HT-29 (cell line): ENCODE measurements at places on chromosomes 16 and 17. TPM values are rescaled to one million over a fixed set of nuclear protein-coding genes. Genes with fewer than 3 reads are reported as not detected.

CCL4 gene
- total RNA-seq = not detected in 2 replicates

KRTAP4-9 gene
- total RNA-seq = not detected in 2 replicates

CFAP119 gene
- total RNA-seq = 13.5 and 23.4 TPM in 2 replicates

ABCC11 gene
- total RNA-seq = not detected in 2 replicates

KRTAP4-4 gene
- not detected in 2 replicates for total RNA-seq

SYNGR2 gene
- 225 and 231 TPM in 2 replicates for total RNA-seq

CDRT15 gene
- total RNA-seq = not detected in 2 replicates

TRIM65 gene
- total RNA-seq = 20.2 and 29.2 TPM in 2 replicates

KRTAP4-3 gene
- total RNA-seq = not detected in 2 replicates

CD300LB gene
- not detected in 2 replicates for total RNA-seq

DHRS7C gene
- total RNA-seq = not detected in 2 replicates

NUPR1 gene
- total RNA-seq = 0.34 and 0.56 TPM in 2 replicates

TBC1D3I gene
- total RNA-seq = 0.10 and 0.42 TPM in 2 replicates

PITPNM3 gene
- 3.6 and 4.0 TPM in 2 replicates for total RNA-seq

PLA2G10 gene
- total RNA-seq = 0.33 TPM in 1 of 2 replicates, not detected in the other

STH gene
- total RNA-seq = not detected in 2 replicates

GSG1L gene
- not detected in 2 replicates for total RNA-seq

FOXL1 gene
- 0.26 and 2.6 TPM in 2 replicates for total RNA-seq

TMEM220 gene
- total RNA-seq = not detected in 2 replicates
